Stimulated activated CD4-positive, alpha-beta T cell treated with anti-CD3 and anti-CD28 coated beads, Interleukin-12 subunit alpha, Interleukin-12 subunit beta, amount 100 ng/mL, for 24 hours (primary cell): ENCODE measurements at places on chromosomes 7 and 10.

- no peak for DNase-seq
Observed at GRCh38 chr7:96306385-96307125, 15.3 kb downstream of the SLC25A13 start.

DNA sequence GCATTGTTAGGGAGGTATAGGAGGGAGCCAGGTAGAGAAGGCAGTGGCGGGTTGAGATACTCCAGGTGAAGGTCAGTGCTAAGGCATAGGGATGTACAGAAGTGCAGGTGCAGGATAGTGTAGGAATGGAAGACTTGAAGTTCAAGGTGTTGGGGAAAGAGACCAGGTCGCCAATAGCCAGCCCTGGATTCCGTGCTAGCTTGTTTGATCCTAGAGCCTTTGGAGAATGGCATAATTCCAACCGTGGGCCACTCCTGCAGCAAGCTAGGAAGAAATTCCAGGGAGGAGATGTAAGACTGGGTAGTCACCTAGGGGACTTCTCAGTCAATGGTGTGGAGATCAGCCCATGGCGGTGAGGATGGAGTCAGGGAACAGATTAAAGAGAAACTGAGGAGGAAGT lies 272.7 kb downstream of the RPS24 start:
- DNase-seq: no peak

DNA sequence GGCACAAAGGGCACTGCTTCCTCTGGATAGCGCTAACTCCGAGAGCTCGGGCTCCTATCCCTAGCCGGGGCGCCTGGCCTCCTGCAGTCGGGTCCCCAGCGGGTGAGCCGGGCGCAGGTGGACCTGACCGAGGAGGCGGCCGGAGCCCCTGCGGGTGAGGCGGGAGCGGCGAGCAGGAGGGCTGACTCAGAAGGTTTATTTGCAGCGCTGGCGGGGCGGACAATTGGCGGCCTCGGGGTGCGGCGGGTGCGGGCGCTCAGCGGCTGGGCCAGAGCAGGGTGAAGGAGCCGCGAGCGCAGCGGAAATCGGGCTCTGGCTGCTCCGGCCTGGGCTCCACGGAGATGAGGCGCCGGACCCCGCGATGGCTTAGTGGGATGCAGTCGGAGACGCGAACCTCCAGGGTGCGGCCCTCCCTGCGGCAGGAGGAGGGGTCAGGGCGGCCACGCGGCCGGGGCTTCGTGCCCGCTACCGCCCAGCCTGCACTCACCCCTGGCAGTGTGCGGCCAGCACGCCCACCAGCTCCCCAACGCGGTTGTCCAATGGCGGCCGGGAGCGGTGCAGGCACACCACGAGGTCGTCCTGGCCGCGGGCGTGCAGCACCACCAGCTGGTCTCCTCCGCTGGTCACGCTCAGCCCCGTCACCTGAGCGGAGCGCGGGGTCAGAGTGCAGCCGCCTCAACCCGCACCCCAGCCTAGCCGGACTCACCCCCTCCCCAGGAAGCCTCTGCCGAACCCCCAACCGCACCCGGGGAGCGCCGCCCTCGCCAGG lies 16.1 kb downstream of the MYO1G start:
- no peak for DNase-seq

- DNase-seq: no peak
Observed at GRCh38 chr10:95308389-95309302, 17.8 kb upstream of the PDLIM1 start.

GRCh38 chr7:15891151-15891881 lies 204.8 kb upstream of the MEOX2 start:
- DNase-seq: no peak

DNA sequence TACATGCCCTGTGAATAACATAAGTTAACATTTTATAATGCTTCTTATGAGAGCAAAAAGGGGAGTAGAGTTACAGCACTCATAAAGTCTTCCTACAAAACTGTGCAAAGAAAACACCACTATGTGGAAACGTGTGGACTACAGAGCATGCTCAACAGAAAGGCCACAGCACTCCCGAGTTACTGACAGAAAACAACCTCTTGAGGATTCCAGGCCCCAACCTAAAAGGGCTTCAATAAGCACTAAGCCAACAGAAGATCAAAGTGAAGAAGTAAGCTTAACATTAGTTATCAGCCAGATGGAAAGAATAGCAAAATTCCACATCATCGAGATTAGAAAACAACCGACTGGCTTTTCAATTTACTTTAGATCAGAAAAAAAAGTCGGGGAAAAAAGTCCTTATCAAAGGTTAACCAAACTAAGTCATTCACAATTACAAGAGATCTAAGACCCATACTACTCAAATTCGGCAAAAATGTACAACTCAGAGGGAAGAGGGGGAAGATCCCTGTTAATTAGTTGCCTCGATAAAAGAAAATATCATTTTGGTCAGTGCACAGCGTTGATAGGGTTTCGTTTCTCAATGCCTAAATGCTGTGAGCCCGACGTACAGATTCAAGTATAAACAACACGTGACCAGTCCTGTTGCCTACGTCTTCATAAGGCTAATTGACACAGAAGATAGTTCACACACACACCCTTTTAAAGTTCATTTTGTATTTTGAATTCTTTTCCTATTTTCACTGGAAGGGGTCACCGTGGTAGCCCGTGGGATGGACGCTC lies 1.4 kb downstream of the KBTBD2 start:
- DNase-seq: no peak

- no peak for DNase-seq
Observed at GRCh38 chr10:75902816-75903215, 471.4 kb downstream of the LRMDA start.

DNA sequence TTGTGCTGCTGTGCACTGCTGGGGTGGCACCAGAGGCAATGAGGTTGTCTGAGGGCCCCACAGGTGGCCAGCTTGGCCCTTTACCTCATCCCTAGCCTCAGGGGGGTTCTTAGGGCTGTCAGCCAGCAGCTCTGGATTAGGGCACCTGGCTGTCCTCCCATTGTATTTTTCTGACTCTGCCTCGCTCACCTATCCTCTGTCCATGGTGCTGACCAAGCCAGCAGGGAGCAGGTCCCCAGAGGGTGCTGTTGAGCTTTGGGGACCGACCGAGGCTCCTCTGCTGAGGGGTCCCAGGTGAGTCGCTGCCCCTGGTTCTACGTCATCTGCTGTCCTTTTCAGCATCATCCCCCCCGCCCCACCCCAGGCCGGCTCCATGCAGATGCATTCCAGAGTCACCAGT lies 32.1 kb upstream of the ZNF735 start:
- DNase-seq: no peak

- DNase-seq: no peak
Observed at GRCh38 chr7:146112755-146113154, 3.8 kb upstream of the CNTNAP2 start.

GRCh38 chr10:132916956-132917666 lies 25.3 kb downstream of the CFAP46 start:
- no peak for DNase-seq

- DNase-seq: no peak
Observed at GRCh38 chr10:125766511-125766910, 9.1 kb downstream of the MMP21 start.

- no peak for DNase-seq
Observed at GRCh38 chr7:27158436-27159265, 2.2 kb upstream of the HOXA7 start.

GRCh38 chr10:50310560-50311174 lies 59.4 kb upstream of the ASAH2 start:
- peak; percentile 41 for DNase-seq

GRCh38 chr7:20240080-20240926 lies 23.1 kb upstream of the MACC1 start:
- no peak for DNase-seq
